ENCODE measurements at places on chromosomes 16 and 17. TPM values are rescaled to one million over a fixed set of nuclear protein-coding genes. Genes with fewer than 3 reads are reported as not detected.

- DNase-seq = no peak
Measured at GRCh38 chr16:55615071-55615470, 40.7 kb upstream of the SLC6A2 start.

DNA sequence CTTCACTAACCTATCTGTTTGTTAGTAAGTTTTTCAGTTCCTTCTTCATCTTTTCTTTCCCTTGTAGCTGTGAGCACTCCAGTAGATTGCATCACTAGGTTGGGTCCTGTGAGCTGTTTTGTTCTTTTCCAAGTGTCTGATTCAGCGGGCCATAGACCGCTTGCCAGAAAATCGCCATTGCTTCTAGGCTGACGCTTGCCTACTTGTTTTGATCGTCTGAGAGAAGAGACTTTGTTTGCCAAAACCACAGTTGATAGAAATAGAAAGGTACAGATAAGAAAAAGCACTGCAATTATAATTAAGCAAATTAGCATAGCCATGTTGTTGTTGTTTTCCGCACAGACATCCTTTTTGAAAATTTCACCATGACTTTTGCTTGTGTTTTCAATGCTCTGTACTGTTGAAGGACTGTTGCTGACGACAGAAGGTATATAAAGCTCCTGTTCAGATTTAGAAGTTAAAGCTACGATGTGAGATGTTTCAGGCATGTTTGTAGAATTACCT, 3.1 kb downstream of the EVI2A start:
- peak; percentile 35 for DNase-seq

DNA sequence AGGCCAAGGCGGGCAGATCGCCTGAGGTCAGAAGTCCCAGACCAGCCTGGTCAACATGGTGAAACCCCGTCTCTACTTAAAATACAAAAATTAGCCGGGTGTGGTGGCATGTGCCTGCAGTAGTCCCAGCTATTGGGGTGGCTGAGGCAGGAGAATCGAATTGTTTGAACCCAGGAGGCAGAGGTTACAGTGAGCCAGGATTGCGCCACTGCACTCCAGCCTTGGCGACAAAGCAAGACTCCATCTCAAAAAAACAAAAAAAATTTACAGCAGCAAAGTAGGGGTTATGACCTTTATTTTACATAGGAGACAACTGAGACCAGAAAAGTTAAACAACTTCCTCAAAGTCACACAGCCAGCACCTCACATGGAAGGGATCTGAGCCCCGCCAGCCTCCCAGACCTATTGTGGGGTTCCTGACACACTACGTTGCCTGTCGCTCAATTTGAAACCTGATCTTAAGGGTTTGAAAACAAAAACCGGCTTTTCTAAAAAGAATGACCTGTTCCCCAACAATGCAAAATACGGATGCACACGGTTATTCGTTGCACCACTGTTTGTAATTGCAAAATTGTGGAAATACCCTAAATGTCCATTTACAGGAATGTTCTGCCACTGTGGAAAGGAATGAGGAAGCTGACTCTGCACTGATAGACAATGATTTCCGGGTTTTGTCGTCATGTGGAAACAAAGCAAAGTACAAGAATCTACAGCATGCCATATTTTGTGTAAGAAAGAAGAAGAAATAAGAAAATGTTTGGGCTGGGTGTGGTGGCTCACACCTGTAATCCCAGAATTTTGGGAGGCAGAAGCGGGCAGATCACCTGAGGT, 77.2 kb downstream of the CNGB1 start:
- no peak for DNase-seq

- no peak for DNase-seq
Measured at GRCh38 chr16:50301626-50302471, 35.5 kb downstream of the ADCY7 start.

DNA sequence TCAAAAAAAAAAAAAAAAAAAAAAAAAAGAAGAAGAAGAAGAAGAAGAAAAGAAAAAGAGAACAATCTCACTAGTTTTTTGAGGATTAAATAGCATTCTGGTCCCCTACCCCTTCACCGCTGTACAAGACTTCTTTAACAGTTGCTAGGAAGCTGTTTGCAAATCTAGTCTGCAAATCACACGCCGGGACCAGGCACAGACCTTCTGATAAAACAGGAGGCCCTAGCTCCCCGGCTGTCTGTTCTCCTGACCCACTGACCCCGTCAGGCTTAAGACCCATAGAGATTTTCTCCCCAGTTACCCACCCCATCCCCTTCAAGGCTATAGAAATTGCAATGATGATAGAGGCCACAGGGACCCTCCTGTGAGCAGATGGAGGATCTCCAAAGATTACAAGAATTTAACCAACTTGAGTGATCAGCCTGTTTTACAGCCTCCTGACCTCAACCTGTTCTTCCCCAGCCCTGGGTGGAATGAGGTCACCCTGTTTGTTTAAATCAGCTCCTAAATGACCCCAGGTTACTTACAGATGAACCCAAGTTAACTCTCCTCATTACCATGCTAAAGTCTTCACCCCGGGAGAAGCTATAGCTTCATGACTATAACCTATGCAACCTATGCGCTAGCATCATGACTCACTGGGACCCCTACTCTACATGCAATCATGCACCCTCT, 11.8 kb upstream of the SULT1A1 start:
- DNase-seq = no peak

GRCh38 chr16:79868841-79869240, 268.3 kb upstream of the MAF start:
- no peak for DNase-seq

- DNase-seq = no peak
Measured at GRCh38 chr16:64012166-64012565, 1109.7 kb downstream of the CDH11 start.

DNA sequence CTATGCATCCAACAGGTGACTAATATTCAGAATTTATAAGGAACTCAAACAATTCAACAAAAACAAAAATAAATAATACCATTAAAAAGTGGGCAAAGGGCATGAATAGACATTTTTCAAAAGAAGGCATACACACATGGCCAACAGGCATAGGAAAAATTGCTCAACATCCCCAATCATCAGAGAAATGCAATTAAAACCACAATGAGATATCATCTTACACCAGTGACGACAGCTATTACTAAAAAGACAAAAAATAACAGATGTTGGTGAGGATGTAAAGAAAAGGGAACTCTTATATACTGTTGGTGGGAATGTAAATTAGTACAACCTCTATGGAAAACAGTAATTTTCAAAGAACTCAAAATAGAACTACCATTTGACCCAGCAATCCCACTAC, 250.4 kb upstream of the N4BP1 start:
- DNase-seq = no peak

GRCh38 chr16:2093793-2094192, 41.9 kb downstream of the PKD1 start:
- DNase-seq = no peak

DNA sequence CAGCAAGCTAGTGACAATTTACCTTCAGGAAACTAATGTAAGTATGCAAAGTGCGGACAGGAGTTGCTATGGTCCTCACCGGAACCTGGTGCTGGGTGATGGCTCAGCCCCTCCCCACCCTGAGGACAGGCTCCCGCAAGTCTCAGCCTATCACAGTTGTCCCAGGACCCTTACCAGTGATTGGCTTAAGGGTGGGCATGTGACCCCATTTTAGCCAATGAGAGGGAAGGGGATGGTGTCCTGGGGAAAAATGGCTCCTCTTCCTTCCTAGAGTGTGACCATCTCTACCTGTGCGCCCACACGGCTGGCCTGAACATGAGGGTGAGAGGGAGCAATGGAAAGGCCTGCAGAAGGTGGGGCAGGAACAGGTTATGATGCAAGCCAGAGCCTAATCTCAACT, 80.4 kb downstream of the C16orf78 start:
- no peak for DNase-seq

DNA sequence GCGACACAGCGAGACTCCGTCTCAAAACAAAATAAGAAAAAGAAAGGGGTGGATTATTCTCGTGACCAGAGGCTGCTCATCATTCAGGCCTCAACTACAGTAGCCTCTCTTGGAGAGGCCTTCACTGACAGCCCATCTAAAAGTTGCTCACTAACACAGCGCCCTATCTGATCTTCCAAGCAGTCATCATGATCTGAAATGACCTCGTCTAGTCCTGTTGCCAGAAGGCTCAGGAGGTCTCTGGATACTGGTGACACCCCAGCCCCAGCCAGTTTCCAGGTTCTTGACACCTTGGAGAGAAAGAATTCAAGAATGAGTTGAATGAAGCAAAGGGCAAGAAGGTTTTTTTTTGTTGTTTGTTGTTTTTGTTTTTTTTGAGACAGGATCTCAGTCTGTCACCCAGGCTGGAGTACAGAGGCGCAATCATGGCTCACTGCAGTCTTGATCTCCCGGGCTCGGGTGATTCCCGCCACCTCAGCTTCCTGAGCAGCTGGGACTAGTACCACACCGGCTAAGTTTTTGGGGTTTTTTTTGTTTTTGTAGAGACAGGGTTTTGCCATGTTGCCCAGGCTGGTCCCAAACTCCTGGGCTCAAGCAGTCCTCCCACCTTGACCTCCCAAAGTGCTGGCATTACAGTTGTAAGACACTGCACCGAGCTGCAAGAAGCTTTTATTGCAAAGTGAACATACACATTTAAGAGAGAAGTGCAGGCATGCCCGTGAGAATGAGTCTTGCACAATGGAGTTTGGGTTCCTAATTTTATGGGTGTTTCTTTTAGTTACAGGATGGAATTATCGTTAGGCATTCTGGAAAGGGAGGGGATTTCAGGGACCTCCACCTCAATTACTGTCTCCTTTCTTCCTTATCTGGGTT, 2.7 kb upstream of the ZC3H7A start:
- no peak for DNase-seq

- DNase-seq = no peak
Measured at GRCh38 chr16:4316864-4317531, 1.1 kb downstream of the GLIS2 start.

DNA sequence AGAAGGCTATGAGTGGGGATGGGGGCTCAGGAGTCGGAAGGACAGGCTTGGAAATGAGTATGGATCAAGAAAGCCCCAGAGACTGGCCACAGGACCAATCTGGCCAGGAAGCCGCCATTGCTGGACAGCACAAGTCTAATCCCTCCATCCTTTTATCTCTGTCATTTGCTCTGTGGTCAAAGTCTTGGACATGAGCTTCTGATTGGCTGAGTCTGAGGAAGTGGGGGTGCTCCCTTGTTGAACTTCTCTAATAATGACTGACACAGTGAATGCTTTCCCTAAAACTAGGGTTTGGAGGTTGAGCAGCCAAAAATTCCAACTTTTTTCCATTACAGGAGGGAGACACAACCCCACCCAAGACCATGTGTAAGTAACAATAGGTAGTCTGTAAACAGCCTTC, 97.4 kb downstream of the MARF1 start:
- no peak for DNase-seq

- no peak for DNase-seq
Measured at GRCh38 chr16:14372471-14372870, 257.6 kb downstream of the PARN start.

GRCh38 chr16:53465606-53466280, 31.5 kb downstream of the RBL2 start:
- DNase-seq = no peak

GRCh38 chr17:32191306-32191705, 49.0 kb downstream of the RHOT1 start:
- no peak for DNase-seq

GRCh38 chr16:64450177-64450576, 671.7 kb downstream of the CDH11 start:
- DNase-seq = no peak

- no peak for DNase-seq
Measured at GRCh38 chr16:55469821-55470532, 9.0 kb upstream of the MMP2 start.

DNA sequence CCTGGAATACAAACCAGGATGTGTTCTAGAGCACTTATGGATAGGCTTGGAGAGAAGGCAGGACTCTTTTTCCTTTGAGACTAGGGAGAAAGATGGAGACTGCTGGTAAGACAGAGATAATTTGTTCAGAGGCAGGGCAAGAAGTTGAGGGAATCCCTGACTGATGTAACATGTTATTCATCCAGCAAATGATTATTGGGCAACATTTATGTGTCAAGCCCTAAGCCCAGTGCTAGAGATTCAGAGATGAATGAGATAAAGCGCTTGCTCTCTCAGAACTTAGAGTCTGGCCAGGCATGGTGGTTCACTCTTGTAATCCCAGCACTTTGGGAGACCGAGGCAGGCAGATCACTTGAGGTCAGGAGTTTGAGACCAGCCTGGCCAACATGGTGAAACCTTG, 47.8 kb upstream of the NUFIP2 start:
- DNase-seq = no peak

DNA sequence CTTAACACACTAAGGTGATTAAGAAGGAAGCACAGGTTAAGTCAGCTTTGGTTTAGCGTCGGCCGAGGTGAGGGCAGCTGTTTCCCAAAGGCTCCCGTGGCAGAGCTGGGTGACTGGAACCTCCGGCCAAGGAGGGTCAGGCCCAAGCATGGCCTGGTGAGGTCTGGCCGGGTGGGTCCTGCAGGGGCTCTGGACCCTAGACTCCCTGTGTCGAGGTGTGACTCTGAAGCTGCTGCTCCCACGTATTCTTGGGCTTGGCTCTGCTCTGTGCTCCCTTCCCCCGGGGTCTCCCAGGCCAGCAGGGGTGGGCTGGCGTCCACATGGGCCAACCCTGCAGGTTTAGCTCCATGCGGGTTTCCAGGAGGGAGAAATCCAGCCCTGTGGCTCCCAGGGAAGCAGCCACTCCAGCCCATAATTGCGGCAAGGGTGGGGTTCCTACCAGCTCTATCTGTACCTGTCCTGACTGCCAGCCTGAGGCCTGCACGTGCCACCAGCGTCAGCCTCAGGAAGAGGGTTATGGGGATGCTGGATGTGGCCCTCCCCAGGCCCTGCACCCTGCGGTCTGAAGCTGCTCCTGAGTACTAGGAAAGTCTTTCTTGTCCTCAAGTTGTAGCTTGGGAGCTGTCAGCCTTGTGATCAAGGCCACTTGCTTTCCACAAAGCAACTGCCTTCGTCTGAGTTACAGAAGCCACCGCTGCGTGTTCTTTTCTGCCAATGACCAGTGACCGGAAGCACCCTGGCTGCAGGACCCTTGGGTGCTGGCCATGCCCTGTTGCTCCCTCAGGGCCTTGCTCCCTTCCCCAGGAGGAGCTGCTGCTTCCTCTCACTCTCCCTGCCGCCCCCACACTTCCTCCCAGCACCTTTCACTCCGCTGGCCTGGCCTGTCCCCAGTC, 4.8 kb downstream of the CDK5R1 start:
- DNase-seq = no peak

DNA sequence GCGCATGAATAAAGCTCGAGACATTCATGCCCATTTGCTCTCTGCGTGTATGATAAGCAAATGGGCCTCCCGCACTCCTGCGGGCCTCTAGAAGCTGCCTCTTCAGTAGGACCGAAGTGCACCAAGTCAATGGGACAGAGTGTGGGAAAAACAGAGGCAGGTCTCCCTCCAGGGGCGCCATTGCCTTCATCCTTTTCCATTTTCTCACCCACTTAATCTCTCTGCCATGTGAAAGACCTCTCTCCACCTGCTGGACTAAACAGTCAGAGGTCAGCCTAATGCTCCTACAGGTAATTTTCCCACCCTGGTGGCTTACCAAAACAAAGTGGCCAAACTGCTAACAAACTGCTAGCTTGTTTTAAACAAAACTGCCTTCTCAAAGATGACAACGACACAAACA, 210.9 kb downstream of the ZFHX3 start:
- no peak for DNase-seq

- DNase-seq = no peak
Measured at GRCh38 chr16:3101841-3102470, 2.9 kb upstream of the ZSCAN10 start.

Gene GAN
- 9.2 TPM for total RNA-seq

Gene TBC1D3I
- not detected for total RNA-seq

Gene CCL4
- total RNA-seq = 0.90 TPM

Gene KRTAP4-5
- not detected for total RNA-seq

Gene BRIP1
- 0.60 TPM for total RNA-seq

Gene GAST
- total RNA-seq = not detected

Gene ELOB
- 294 TPM for total RNA-seq

Gene TBC1D24
- 15.7 TPM for total RNA-seq

Gene PRSS36
- total RNA-seq = 6.5 TPM

Gene C17orf107
- 0.90 TPM for total RNA-seq

Gene DCTPP1
- 12.1 TPM for total RNA-seq

Gene KRT15
- total RNA-seq = 0.42 TPM
